Stimulated activated CD8-positive, alpha-beta memory T cell treated with anti-CD3 and anti-CD28 coated beads, Interleukin-15, amount 100 ng/mL, for 4 hours (primary cell): ENCODE measurements at places on chromosomes 7 and 10.

DNA sequence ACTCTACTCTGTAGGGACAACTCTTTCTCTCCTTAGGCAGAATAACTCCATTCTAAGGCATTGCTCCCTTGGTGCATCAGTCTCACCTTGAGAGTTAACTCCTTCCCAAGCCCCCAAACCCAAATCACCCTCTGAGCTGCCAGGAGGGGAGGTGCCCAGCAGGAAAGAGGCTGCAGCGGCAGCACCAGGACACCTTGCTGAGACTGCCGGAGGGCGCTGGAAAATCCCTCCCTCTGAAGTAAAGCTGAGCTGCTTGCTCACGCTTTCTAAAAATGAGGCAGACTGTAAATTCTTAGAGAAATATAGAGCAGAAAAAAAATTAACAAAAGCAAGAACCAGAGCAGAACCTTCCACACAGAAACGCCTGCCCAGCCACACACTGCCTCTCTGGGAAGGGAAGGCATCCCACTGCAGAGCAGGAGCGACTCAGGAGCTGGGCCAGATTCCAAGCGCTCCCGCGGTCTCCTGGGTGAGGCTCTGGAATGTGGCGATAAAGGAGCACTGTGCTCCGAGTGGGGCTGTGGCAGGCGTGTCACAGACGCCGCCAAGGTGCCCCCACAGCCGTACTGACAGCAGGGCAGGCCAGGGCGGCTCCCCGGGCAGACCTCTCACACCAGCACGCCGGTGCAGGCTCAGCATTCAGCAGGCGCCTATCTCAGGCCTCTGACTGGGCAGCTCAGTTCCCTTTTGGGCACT, 202.1 kb downstream of the TNS3 start:
- no peak for DNase-seq

- DNase-seq, result no peak
These were observed 17.0 kb downstream of the PRSS2 start for GRCh38 chr7:142787783-142788182.

- no peak for DNase-seq
These were observed 22.8 kb downstream of the LRRC17 start for GRCh38 chr7:102935450-102936115.

DNA sequence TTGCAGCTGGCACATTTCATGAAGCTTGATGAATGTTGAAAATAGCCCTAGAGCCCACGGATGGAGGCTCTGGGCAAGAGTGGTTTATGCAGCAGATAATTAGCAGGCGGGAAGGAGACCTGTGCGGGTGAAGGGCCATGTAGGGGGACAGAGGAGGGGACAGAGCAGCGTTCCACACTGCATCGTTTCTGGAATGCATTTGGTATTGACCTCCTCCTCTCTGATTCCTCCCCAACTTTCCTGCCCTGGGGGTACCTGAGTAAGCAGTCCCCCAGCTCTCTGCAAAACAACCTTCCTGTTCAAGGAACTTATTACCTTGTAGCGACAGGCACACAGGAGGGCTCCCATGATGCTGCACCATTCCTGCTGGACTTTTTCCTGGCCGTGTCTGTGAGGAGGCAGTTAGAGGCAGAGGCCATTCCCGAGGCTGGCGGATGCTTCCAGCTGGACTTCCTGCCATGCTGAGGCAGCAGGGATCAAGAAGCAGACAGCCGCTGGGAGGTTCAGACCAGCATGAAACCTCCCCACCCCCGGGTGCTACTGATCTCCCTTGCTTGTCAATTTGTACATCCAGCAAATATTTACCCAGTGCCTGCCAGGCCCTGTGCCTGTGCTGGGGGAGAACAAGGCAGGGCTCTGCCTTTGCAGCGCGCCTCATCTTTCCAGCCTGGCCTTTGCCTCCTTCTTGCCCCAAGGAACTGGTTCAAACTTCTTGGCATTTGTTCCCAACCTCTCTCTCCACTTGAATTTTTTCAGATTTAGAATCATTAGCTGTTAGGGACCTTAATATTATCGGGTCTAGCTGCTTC, 28.7 kb downstream of the SLC29A3 start:
- no peak for DNase-seq

- no peak for DNase-seq
These were observed 2.0 kb upstream of the USP54 start for GRCh38 chr10:73593110-73593509.

DNA sequence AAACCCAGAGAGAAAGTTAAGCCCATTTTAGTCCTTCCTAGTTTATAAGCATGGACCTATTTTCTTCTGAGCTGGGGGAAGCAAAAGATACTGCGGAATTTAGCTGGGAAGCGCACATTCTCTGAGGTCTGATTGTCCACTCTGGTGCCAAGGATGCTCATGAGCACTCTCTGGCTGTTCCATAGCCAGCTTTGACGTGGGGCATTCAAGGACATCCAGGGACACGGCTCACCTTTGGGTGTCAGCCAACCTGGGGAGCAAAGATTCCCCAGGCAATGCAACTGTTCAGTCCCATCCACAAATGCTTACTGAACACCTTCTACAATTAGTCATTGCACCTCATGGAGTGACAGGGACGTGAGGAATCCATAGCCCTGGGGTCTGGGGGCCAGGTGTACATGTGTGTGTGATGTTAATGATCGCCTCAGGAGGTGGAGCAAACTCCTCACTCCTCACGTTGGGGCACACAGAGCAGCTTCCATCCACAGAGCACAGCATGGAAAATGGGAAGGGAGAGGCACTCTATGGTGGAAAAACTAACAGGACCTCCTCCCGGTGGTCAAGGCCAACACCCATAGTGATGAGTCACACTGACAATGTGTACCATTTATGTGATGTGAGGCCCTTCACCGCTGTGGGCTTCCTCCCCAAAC, 67.5 kb upstream of the IGFBP3 start:
- no peak for DNase-seq

- no peak for DNase-seq
These were observed 59.6 kb downstream of the ZNF277 start for GRCh38 chr7:112266141-112266540.

- DNase-seq, result no peak
These were observed 100.1 kb downstream of the CUX1 start for GRCh38 chr7:101917566-101917965.

- DNase-seq, result no peak
These were observed 90.3 kb downstream of the LYZL1 start for GRCh38 chr10:29379208-29379607.

GRCh38 chr10:35889226-35889625, 247.1 kb upstream of the FZD8 start:
- DNase-seq, result no peak

DNA sequence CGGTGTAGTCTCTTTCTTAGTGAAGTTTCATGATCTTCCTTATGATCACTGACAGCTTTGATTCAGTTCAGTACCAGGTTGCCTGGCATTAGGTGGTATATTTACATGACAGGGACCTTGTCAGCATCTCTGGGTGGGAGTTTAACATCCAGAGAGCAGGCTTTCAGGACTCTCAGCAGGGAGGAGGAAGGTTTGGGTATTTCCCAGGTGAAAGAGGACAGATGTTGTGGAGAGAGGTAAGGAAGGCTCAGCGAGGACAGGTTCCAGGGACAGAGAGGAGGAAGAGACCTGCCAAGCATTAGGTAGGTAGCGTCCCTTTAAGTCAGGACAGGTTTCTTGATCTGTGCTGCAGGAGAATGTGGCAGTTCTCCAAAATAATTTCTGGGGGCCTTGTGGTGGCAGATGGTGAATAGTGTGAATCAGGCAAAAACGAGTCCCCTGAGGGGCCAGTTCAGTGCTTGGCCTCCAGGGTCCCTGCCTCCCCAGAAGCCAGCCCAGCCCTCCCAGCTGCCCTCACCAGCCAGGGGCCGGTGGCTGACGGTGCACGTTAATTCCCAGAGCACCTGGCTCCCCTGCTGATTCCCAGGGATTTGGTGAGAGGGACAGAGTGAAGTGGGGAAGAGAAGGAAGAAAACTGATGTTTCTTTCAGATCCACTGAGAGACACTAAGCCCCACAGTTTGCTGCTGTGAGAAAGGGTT, 82.0 kb downstream of the VWC2 start:
- DNase-seq, result no peak

- DNase-seq, result no peak
These were observed 152.0 kb upstream of the ADO start for GRCh38 chr10:62652564-62652963.

DNA sequence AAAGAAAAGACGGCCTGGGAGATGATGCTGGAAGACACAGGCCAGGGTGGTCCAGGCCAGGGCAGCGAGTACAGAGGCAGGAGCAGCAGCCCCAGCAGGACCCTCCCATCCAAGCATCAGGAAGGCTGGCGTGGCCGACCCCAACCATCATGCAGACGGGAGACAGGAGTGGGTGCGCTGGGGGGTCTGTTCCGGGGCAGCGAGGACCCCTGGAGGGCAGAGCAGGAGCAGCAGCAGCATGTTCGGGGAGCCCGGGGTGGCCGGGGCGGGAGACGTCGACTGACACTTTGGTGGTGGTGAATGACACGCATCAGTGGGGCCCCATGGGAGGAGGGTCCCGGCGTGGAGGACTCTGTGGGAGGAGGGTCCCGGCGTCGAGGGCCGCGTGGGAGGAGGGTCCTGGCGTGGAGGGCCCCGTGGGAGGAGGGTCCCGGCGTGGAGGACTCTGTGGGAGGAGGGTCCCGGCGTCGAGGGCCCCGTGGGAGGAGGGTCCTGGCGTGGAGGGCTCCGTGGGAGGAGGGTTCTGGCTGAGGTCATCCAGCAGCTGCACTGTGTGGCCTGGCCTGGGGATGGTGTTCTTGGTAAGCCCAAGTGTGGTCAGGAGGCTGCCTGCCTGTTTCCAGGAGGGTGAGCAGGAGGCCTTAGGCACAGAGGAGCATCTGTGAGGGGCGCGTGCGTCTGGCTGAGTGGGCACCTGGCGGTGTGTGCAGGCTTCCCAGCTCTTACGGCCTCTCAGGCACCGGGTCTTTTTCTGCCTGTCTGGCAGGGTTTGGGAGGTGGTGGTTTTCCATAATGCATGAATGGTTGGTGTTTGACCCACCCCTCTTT, 38.9 kb downstream of the FAM20C start:
- DNase-seq, result no peak

DNA sequence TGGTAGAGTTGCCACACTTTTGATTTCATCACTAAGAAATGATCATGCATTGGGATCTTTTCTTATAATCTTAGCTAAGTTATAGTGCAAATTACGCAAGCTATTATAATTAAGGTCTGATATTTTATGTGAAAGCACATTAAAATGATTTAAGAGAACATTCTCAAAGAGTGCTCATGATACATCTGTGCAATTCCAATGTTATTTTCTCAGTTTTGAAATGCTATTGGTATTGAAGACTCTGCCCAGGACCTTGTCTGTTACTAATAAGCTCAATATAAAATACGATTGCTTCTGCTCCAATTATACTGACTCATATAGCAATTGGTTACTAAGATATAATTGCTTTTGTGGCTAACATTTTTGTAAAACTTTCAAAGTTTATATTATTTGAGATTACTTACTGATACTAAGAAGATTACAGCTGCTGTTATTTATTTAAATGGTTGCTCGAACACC, 180.9 kb downstream of the ADAM12 start:
- DNase-seq, result no peak

GRCh38 chr10:101693651-101693977, 1.4 kb downstream of the FBXW4 start:
- no peak for DNase-seq

- no peak for DNase-seq
These were observed 4.5 kb upstream of the GATA3 start for GRCh38 chr10:8049865-8050555.

DNA sequence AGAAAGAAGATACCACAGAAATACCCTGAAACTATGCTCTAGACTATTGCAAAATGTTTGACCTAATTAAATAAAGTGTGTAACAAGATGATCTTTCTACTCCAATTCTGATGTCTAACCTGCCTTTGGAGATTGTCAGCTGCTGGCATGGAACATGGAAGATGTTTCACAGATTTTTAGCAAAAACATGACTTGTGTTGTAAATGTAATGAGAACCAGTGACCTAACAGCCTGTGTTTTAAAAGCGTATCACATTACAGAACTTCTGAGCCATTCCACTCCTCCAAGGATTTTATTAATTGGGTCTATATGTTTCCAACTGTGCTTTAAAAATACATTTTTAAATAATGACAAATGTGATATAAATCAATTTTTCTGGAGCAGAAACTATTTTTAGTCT, 526.3 kb upstream of the SEMA3D start:
- no peak for DNase-seq

- DNase-seq, result no peak
These were observed 22.3 kb downstream of the CACUL1 start for GRCh38 chr10:118732245-118733165.

DNA sequence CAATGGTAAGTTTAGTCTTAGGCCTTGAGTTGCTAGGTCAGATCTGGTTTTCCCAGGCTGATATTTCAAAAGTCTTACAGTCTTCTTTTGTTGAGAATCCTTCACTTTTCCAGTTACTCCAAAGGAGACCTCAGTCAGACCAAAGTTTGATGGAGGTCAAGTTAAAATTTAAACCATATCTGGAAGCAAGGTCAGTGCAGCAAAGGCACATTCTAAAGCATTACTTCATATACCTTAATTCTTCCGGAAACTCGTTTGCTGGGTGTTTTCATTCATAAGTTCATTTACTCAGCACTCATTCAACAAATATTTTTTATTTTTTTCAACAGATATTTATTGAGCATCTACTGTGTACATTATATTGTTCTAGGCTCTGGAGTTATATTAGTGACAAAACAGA, 403.0 kb upstream of the LRGUK start:
- no peak for DNase-seq

DNA sequence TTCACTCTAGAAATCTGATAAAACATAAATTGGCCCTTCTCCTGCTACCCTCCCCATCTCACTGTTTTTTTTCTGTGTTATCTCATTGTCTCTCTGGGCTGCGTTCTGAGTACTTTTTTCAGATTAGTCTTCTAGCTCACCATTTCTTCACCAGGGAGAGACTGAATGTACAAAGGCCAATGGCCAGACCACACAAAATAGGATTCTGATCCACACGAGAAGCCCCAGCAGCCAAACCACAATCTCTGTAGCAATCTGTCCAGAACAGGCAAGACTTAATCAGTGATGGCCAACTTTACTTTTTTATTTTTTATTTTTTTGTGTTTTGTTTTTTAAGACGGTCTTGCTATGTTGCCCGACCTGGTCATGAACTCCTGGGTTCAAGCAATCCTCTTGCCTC, 55.9 kb upstream of the PAPSS2 start:
- no peak for DNase-seq

DNA sequence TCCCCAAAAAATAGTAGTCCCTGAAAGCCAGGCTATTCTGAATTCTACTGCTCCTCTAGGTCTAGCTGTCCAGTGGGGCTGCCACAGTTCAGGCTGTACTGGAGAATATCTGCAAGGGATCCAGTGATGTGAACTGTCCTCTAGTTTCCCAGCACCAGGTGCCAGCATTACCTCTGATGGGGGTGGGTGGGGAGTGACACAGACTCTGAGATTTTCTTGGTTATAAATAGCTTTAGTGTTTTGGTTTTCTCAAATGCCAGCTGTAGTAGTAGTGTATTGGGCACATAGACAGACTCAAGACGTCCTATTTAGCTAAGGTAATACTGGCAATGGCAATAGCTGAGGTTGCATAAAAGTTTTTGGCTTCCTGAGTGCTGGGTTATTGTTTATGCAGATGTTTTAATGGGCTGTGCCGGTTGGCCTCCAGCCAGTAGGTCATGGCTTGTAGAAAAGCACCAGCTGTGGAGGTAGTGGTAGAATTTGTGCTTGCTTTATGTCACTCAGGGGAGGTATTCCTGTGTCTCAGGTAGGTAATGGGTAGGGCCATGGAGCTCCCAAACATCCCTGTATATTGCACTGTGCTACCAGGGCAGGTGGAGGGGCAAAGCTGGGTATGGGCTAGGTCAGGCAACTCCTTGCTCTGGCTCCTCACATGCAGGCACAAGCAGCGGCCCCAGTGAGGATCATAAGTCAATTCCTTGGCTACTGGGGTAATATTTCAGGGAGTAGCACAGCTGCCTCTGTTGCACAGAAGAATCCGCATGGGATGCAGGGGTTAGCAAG, 338.7 kb upstream of the LRRTM3 start:
- DNase-seq, result no peak
